CD4-positive, alpha-beta T cell (primary cell): ENCODE measurements at places on chromosomes 16 and 17. TPM values are rescaled to one million over a fixed set of nuclear protein-coding genes. Genes with fewer than 3 reads are reported as not detected.

DNA sequence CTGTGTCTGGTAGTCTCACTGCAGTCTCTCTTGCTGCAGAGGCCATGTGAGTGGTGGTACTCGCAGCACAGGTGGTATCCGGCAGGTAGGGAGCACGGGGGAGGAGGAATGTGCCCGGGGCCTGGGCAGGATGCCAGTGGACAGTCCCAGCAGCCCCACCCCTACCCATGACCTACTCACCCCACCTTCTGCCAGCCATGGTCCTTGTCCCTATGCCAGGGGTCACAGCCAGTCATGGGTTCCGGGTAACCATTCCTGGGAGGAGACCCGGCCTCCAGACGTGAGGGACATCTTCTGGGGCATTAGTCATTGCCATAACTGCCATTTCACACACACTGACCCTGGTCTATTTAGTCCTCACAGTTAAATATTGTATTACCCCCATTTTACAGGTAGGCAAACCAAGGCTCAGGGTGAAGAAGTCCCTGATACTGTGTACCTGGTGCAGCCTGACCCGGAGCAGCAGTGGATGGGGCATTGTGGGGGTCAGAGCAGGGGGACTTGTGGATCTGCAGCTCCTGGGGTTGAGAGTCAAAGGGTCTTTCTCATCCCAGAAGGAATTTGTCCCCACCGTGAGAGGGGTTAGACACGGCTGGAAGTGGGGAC, 58.8 kb upstream of the TAC4 start:
- no peak for DNase-seq

GRCh38 chr16:66457888-66458287, 30.8 kb downstream of the BEAN1 start:
- DNase-seq, result no peak

The PYY gene
- total RNA-seq, result not detected

GRCh38 chr16:11179574-11179973, 76.4 kb downstream of the SOCS1 start:
- no peak for DNase-seq

- DNase-seq, result no peak
Measured at GRCh38 chr17:6508519-6509030, 47.8 kb downstream of the PITPNM3 start.

DNA sequence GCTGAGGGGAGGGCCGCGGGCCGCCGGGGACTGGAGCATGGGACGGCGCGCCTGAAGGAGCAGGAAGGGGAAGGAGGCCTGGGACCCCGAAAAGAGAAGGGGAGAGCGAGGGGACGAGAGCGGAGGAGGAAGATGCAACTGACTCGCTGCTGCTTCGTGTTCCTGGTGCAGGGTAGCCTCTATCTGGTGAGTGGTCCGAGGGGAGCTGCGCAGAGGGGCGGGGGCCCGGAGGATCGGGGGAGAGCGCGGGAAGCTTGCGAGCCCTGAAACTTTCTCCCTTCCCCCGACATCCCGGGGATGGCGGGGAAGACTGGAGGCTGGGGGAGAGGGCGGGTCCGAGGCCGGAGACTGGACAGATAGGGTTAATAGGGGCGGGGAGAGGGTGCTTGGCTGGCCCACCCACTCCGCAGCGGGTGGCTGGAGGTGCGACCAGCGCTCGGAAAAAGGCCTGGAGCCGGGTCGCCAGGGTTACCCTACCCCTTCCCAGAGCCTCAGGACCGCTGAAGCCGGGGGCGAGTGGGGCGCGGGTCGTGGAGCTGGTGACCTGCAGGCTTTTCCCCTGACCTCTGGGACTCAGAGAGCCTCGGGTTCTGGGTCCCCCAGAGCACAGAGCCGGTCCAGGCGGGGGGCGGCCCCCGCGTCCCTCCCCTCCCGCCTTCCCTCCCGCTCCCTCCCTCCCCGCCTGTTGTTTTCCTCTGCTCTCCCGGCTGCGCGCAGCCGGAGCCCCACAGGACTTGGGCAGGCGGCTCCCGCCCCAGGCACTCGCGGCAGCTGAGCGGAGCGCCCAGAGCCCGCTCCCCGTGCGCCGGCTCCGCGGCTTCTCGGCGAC, 631 bp downstream of the NXPH3 start:
- DNase-seq, result no peak

DNA sequence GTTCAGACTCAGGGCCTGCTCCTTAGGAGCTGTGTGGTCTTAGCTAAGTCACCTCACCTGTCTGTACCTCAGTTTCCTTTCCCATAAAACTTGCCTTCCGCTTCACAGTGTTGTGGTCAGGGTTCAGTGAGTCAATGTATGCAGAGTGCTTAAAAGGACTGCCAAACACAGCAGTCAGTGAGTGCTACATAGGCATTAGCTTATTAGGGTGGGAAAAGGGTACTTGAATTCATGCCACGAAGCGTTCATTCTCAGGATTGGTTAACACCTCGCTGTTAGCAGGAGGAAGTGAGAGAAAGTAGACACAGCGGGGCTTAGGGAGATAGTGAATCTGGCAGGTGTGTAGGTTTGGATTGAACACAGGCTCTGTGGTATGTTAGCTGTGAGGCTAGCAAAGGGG, 155.2 kb downstream of the SHISA9 start:
- no peak for DNase-seq

GRCh38 chr17:19533718-19534561, at the start of gene SLC47A1:
Gene SLC47A1 (plus strand): TSS chr17:19533854. CDS start chr17:19533940, 86 bp downstream.
- peak; percentile 27 for DNase-seq
